MG63 (cell line): ENCODE measurements at places on chromosomes 11 and 22. TPM values are rescaled to one million over a fixed set of nuclear protein-coding genes. Genes with fewer than 3 reads are reported as not detected.

Gene OR10A2
- total RNA-seq, result not detected in 2 replicates

Gene RAG2
- total RNA-seq, result not detected in 2 replicates

Gene PRRG4
- 0.13 and 1.4 TPM in 2 replicates for total RNA-seq

Gene DCHS1
- total RNA-seq, result 4.3 and 5.4 TPM in 2 replicates

Gene PIWIL4
- total RNA-seq, result 0.20 TPM in 1 of 2 replicates, not detected in the other

Gene CCDC81
- total RNA-seq, result not detected in 2 replicates

DNA sequence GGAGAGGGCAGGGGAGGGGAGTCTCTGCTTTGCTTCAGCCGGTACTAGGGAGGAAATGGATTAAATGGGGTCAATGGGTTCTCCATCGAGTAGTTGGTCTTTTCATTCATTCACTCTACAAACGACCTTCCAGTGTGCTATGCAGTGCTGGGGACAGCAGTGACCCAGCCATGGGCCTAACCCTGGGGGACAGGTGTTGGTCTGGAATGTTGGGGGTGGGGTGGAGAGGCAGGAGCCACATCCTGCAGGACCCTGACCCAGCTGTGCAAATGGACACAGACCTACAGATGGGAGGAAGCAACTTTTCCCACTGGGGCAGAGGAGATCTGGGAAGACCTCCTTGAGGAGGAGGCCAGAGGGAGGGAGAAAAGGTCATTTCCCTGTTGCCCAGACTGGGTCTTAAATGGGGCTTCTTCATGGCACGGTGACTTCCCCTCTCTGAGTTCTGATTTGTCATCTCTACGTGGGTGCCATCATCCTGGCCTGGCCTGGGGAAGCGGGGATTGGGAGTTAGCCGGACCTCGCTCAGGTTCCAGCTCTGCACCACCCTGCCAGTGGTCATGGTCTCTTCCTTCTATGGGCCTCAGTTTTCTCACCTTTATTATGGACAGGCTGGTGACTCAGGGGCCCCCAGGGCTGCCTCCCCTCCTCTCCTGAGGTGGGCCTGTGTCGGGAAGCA, 2.0 kb downstream of the CYTH4 start:
- DNase-seq, result no peak

DNA sequence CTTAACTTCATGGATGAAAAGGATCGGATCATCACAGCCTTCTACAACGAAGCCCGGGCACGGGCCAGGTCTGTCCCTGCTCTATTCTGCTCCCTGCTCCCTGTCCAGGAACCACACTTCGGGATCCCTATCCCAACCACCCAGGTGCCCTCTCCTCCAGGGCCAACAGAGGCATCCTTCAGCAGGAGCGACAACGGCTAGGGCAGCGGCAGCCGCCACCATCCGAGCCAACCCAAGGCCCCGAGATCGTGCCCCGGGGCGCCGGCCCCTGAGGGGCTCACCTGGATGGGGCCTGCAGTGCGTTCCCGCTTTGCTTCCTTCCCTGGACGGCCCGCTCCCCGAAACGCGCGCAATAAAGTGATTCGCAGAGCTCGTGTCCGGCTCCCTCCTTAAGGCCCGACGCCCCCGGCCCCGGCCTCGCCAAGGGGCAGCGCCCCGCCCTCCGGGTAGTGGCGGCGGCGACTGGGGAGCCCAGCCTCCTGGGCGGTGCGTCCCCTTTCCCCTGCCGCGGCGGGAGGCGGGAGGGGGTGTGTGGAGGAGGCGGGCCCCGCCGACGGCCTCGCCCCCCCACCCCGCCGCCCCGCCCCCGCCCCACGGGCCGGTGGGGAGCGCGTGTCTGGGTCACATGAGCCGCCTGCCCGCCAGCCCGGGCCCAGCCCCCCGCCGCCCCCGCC, at the start of gene VEGFB:
Gene VEGFB (plus strand): TSS at position 672 of the 674 bp plus-strand sequence. CDS start 250 bp downstream, outside the sequence.
- peak; percentile 74 for DNase-seq

DNA sequence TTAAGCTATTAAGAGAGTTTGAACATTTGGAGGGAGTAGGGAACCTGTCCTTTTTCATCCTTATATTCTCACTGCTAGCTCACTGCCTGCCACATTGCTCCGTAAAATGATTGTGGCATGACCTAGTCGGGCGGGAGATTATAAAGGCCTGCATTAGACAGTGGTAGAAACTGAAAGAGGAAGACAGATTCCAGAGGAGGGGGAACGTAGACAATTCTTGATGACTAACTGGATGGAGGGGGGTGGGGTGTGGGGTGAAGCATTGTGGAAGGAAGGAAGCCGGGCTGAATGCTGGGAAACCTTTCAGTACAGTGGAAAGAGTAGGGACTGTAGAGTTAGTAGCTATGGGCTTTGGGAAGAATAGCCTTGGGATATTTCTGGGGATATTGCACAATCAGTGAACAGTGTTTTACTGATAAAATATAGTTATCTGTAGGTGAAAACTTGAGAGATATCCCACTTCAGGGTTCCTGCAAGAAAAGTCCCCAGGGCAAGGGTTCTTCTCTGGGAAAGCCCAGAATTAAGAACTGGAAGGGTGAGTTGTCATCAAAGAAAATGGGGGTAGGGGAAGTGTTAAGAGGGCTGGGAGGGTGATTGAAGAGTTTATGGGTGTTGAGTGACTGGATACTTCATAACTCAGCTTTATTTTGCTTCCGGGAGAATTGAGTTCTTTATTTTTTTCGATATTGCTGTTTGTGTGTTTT, 2.1 kb downstream of the MED15 start:
- peak; percentile 87 for DNase-seq

DNA sequence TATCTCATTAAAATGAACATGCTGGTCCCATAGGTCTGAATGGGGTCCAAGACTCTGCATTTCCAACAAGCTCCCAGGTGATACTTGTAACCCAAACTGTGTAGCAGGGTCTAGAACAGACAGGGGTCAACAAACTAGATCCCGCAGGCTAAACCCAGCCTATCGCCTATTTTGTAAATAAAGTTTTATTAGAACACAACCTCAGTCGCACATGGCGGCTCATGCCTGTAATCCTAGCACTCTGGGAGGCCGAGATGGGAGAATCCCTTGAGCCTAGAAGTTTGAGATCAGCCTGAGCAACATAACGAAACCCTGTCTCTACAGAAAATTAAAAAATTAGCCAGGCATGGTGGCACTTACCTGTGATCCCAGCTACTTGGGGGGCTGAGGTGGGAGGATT, 42.3 kb upstream of the HMGXB4 start:
- no peak for DNase-seq

- no peak for DNase-seq
These were observed 133.6 kb downstream of the CASP12 start for GRCh38 chr11:104764710-104765045.

GRCh38 chr11:8823174-8823742, 87.7 kb upstream of the AKIP1 start:
- DNase-seq, result no peak

DNA sequence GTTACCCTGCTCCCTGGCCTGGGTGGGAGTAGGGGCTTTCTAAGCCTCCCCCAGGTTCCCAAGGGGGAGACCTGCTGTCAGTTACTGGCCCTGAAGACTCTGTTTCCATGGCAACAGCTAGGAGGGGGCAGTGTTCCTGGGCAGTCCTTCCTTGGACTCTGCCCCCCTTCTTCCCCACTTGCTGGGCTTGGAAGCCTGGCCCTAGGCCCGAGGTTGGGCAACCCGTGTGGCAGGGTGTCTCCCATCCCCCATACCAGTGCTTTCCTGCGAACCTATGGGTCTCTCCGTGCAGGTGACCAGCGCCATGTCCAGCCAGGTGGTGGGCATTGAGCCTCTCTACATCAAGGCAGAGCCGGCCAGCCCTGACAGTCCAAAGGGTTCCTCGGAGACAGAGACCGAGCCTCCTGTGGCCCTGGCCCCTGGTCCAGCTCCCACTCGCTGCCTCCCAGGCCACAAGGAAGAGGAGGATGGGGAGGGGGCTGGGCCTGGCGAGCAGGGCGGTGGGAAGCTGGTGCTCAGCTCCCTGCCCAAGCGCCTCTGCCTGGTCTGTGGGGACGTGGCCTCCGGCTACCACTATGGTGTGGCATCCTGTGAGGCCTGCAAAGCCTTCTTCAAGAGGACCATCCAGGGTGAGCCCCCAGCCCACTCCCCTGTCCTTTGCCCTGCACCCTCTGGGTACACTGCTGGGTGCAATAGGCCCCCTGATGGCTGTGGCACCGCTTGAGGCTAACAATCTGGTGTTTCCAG, 1.7 kb downstream of the ESRRA start:
- no peak for DNase-seq

DNA sequence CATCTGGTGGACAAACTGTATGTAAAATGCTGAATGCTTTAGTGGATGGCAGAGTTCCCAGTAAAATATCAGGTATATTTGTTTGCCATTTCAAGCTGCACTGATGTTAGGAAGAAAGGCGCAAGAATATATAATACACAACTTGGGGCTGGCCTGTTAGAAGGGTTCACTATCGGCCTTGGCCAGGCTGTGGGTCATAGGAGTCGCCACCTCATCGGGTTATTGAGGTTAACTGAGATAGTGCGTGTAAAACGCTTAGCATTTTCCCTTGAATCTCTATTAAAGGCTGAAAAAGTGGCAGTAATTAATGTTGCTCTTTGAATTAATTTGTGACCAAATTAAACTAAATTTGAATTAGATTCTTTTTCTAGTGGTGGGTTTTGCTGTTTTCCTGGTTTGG, 5.1 kb downstream of the FAM118A start:
- DNase-seq, result no peak

DNA sequence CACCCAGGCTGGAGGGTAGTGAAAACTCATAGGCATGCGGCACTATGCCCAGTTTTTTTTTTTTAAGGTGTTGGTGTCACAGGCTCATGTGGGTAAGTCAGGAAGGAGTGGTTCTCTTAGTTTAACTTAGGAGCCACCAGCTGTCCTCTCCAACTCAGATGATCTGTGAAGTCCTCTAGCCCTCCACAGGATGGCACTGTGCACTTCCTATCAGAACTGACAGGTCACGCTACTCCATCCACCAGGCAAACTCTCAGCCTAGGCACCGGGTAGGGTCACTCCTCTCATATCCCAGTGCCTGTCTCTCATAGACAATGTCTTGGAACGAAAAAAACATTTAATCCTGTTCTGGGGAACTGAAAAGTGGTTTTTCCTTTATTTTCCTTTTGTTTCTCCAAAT, 16.5 kb downstream of the NAP1L4 start:
- no peak for DNase-seq

GRCh38 chr11:70506986-70507385, 108.7 kb downstream of the CTTN start:
- no peak for DNase-seq

- DNase-seq, result peak; percentile 59
These were observed 19.7 kb upstream of the APOL3 start for GRCh38 chr22:36180038-36180880.

DNA sequence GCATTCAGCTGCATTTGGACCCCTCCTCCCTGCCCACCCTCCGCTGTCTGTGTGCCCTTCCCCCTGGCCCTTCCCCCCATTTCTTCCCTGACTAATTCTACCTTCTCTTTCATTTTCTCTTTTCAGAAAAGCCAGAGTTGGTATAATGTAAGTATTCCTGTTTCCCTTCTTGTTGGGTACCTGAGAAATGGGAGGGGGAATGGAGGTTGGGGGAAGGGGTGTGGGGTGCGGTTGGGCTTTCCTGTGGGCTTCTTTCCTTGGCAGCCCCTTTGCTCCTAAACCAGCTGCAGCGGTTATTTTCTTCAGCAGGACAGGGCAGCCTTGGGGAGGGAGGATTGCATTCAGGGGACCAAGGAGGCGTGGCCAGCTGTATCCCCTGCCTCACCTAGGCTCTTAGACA, 70.2 kb downstream of the SCN3B start:
- no peak for DNase-seq

GRCh38 chr11:73995731-73996130, 13.1 kb upstream of the UCP2 start:
- no peak for DNase-seq

DNA sequence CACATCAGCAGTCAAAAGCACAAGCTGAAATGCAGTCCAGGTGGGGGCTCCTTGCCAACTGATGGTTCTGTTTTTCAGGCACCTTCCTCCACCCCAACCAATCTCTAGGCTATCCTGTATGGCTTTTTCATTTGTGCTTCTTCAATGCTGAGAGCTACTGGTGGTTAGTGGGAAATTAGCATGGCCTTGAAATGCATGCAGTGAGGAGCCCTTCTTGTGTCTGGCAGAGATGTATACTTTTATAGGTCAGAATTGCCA, 167.4 kb downstream of the NAV2 start:
- DNase-seq, result no peak

GRCh38 chr11:656866-657265, 19.8 kb downstream of the DRD4 start:
- DNase-seq, result no peak

GRCh38 chr11:3123761-3124733, 41.1 kb downstream of the OSBPL5 start:
- DNase-seq, result peak; percentile 91

DNA sequence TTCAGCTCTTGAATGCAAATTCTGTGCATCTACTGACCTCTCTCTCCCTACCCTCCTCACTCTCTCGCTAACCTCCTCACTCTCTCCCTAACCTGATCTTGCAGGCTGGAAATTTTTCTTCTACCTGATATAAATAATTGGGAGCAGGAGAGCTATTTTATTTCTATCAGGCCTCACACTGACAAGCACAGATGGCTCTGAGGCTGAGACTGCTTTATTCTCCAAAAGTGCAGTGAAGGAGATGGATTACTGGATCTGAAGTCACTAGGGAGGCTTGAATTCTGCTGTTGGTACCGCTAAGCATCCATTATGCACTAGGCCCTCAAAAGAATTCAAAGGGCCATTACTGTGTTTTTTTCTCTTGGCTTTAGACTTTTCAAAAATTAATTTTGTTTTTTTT, 19.4 kb upstream of the LDHA start:
- no peak for DNase-seq

- DNase-seq, result no peak
These were observed 99.8 kb downstream of the FBXO7 start for GRCh38 chr22:32574411-32574810.

GRCh38 chr11:108897916-108898315, 233.0 kb downstream of the DDX10 start:
- no peak for DNase-seq

DNA sequence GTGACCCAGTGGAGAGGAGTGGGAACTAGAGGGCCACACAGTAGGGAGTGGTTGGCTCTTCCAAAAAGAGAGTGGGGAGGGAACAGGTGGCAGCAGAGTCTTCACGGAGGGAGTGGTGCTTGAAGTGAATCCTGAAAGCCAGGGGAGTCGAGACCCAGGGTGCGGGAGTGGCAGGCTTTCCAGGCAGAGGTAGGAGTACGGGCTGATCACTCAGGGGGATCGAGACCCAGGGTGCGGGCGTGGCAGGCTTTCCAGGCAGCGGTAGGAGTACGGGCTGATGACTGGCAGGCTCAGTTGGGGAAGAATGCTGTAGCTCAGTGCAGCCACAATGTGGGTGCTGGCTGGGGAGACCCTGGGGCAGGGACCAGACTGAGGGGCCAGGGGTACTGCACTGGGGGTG, 148.2 kb downstream of the TBC1D22A start:
- DNase-seq, result no peak
